ENCODE measurements at places on chromosomes 6 and 20.

- peak; percentile 81 for DNase-seq
Observed at GRCh38 chr6:75601304-75602245, at the start of gene SENP6. Gene SENP6 (plus strand): TSS chr6:75601880. CDS start chr6:75602525, 645 bp downstream.

- DNase-seq = no peak
Observed at GRCh38 chr6:34489207-34489805, 23.4 kb downstream of the PACSIN1 start.

DNA sequence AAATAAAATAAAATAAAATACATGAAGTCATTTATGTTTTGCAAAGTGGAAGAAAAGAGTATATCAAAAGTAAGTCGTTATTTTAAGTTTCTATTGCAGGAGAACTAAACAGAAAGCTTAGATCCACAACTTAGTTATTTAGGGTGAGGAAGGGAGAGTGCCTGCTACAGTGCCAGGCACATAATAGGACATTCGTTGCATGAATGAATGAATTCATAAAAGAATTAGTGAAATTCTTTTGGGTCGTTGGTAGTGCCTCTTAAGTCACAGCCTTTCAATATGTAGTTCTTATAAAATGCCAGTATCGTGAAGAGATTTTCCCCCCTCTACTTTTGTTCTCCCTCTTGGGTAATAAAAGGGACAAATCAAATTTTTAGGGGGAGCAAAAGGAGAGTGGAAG is 29.1 kb downstream of the SF3B5 start:
- no peak for DNase-seq

GRCh38 chr6:75084872-75085381 is 120.9 kb downstream of the COL12A1 start:
- DNase-seq = no peak

DNA sequence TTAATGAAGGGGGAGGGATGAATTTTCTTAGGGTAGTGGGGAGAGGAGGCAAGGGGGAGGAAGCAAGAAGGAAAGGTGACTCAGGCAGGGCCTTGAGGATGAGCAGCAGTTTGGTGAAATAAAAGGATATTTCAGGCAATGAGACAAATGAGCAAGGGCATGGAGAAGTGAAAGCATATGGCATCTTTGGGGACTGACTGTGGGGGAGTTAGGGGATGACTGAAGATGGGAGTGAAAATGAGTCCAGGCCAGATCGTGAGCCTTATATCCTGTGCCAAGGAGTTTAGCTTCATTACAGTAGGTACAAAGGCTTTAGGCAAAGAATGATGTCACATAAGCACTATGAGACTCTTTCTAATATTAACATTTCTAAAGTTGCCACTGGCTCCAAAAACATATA is 51.9 kb downstream of the ILRUN start:
- no peak for DNase-seq

DNA sequence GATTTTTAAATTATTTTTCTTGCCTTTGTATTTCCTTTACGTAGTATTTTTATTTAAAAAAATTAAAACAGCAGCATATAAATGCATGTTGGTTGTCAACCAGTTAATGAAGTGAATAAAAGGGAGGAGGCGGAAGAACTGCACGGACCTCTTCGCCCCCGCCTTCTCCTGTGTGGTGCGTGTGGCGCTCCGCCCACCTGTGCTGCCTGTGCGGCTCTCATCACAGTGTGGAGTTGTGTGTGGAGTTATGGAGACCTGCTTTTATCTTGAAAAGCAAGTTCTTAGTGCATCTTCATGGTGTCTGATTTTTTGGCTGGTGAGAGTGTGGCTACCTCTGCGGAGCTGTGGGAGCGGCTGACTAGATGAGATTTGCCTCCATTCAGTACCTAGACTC is 58.4 kb downstream of the PTPN1 start:
- DNase-seq = no peak

DNA sequence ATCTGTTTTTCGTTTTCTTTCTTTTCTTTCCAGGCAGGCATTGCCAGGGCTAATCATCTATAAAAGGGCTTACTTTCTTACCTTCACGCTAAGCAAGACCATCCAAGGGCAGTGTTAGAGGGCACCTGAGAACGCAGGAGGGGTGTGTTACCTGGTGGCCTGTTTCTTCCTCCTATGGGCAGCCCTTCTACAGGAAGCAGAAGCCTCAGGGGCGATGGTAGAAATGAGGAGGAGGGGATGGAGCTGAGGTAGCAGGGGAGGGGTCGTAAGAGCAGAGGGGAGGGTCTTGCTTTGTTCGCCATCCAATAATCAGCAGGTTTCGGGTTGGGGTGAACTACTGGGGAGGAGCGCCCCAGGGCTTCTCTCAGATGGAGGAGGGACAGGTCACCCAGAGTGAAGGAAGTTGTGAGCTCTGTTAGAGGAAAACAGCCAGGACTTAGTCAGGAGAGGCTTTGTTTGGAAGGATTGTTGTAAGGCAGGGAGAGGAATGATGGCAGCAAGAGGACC is 1.5 kb upstream of the CCR6 start:
- no peak for DNase-seq

- no peak for DNase-seq
Observed at GRCh38 chr6:117359581-117359980, 66.2 kb downstream of the ROS1 start.

- no peak for DNase-seq
Observed at GRCh38 chr20:5650280-5650691, 99.9 kb upstream of the SHLD1 start.

GRCh38 chr6:4503700-4504099 is 272.5 kb upstream of the CDYL start:
- no peak for DNase-seq

- DNase-seq = no peak
Observed at GRCh38 chr6:31204751-31205145, 34.3 kb upstream of the POU5F1 start.

DNA sequence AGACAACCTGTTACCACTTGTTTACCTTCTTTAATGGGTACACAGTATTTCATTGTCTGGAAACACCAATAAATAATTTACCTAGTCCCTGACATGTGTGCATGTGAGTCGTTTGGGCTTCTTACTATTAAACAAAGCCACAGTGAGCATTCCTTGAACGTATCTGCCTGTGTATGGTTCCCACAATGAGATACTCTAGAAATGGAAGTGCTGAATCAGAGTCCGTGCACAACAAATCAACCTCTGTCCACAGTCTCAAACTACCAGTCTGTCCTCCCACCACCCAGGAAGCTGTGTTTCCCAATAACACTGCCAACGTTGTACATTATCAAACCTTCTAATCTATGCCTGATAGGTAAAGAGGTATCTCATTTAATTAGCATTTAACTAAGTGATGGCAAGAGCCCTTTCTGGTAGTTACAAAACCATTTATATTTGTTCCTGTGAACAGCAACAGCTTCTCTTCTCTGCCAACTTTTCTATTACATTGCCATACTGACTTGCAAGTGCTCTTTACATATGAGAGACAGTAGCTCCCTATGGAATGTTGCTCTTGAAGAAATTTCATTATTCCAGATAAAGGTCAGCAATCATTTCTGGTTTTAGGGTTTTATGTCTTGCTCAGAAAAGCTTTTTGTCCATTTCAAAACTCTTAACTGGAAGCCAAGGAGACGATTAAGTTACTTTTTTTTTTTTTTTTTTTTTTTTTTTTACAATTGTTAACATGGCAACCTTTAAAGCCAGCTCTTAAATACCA is 14.7 kb downstream of the JAG1 start:
- DNase-seq = no peak
